ENCODE measurements at places on chromosomes 6 and 20. TPM values are rescaled to one million over a fixed set of nuclear protein-coding genes. Genes with fewer than 3 reads are reported as not detected.

DNA sequence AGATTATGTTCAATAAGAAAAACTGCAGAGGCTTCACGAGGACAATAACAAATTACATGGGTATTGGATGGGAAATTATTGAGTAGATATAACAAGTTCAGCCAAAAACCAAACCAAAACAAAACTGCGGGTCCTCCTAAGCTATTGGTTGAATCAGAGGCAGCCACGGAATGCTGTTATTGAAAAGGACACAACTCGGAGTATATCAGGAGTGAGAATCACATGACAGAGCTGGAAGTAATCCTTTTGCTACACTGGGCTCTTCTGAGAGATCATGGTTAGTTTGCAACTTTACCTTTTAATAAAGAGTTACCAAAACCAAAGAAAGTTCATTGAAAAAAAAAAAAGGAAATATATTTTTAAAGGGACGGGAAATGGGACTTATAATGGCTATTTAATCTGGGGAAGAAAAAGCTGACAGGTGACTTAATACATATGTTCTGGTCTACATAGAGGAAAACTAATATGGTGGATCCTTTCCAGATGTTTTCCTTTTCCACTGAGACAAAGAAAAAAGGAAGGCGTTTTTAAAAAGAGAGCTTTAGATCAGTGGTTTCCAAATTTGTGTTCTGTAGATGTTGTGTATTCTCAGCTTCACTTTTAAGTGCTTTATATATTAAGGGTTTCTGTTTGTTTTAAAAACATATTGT is 6.9 kb upstream of the CITED2 start:
- no peak for DNase-seq

DNA sequence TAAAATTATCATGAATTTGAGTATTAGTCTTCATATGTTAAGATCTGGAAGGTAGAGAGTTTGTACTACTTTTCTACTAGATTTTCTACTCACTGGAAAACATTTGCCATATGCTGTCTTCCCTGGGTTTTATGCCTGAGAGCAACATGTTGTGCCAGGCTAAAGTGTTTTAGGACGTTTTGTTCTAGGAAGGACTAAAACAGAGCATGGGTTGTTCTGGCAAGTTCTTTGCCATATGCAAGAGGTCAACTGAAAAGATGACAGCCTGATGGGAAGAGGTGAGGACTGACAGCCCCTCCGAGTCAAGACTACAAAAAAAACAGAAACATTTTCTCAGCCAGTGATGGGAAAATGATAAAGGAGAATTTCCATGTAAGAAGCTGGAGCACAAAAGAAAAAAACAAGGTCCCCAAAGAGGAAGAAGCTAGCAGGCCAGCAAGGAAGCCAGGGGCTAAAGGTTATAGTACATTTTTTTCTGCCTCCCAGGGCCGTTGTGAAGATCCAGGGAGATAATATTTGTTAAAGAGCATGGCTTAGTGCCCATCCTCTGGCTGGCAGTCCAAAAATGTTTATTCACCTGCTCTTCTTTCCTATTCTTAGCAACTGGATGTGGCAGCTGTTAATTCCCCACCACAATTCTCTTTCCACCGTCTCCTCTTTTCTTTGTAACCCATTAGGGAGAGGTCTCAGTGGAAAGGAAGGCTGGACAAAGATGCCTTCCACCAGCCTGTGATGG is 7.8 kb downstream of the SCGN start:
- no peak for DNase-seq

DNA sequence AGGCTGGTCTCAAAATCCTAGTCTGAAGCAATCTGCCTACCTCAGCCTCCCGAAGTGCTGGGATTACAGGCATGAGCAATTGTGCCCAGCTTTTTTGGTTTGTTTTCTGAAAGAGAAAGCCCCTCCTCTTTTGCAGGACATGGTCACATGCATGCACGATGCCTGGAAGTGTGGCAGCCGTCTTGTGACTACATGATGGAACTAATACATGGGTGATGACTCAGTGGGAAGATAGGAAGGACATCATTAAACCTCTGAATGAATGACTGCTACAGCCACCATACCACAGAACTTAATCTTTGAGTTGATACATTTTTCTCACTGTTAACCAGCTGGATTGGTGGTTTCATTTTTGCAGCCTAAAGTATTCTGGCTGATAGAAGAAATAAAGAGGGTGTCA is 13.4 kb upstream of the CTNNBL1 start:
- DNase-seq: no peak

- no peak for DNase-seq
Measured at GRCh38 chr6:130034378-130035146, 16.2 kb downstream of the L3MBTL3 start.

- DNase-seq: no peak
Measured at GRCh38 chr6:44245391-44245911, 1.4 kb upstream of the HSP90AB1 start.

- no peak for DNase-seq
Measured at GRCh38 chr6:88493717-88494116, 327.6 kb upstream of the CNR1 start.

DNA sequence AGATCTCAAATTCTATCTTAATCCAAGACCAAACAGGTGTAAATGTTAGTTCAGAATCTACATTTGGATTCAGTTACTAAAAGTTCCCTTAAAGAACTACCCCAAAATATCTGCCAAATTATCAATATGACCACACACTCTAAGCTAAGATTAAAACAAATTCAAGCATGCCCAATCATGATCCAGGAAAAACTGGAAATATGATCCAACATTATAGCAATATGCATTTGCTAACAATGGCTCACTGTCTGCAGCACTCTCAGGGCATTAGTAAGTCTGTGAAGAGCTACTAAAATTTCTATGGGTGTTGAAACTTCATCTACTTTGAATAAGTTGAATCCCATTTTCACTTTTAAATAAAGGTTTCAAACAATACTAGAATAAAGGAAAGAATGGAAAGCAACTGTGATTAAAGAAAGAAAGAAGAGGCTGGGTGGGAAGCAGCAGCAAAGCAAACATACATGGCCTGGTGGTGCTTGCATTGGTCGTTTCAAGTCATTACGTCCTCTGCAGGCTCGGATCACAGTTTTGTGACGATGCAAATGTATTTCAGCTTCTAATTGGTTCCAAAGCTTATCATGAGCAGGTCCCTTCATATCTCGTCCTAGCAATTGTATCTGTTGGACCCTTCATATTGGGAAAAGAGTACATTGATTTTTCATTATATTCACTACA is 29.2 kb downstream of the GOPC start:
- DNase-seq: no peak

GRCh38 chr20:10747019-10747418 is 73.2 kb upstream of the JAG1 start:
- no peak for DNase-seq

DNA sequence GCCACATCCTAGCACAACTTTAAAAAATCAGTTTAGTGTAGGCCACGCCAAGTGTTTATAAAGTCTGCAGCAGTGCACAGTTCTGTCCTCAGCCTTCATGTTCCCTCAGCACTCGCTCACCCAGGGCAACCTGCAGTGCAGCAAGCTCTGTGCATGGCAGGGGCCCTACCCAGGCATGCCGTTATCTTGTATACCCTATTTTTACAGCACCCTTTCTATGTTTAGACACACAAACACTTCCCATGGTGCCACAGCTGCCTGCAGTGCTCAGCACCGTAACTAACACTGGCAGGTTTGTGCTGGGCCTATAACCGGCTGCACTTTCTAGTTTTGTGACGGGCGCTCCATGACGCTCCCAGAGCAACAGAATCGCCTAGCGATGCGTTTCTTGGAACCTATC is 43.8 kb downstream of the ZBTB46 start:
- no peak for DNase-seq

GRCh38 chr6:148501178-148501590 is 158.5 kb downstream of the SASH1 start:
- DNase-seq: no peak

Gene MUCL3
- total RNA-seq: not detected

Gene ZBTB46
- total RNA-seq: 0.53 TPM

All from activated CD4-positive, alpha-beta memory T cell treated with anti-CD3 and anti-CD28 coated beads, Interleukin-2, amount 10 ng/mL, durations not matched to agents 7 days and 5 days (primary cell).